ENCODE measurements at places on chromosomes 11 and 22. TPM values are rescaled to one million over a fixed set of nuclear protein-coding genes. Genes with fewer than 3 reads are reported as not detected.
A peak's percentile ranks its signal among the peaks of the same experiment; 100 is the strongest.

DNA sequence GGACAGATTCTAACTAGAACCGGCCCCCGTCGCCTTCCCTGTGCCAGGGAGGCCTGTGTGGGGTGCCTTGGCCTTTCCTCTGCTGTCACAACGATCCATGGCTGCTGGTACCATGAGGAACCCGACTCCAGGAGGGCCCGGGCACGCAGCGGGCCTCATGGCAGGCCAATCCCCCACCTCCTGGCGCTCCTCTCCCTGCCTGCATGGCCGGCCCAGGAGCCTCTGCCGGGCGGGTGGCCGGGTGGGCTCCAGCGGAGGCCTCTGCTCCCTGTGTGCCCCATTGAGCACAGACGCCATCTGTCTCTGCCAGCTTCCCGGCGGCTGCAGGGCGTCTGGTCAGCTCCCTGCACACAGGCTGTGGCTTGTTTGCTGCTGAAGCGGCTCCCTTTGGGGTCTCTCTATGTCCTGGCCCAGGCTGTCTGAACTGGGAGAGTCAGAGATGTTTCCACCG, 86.5 kb downstream of the MYEOV start:
- DNase-seq: no peak

GRCh38 chr11:64891215-64891848, 12.9 kb upstream of the EHD1 start:
- no peak for DNase-seq

DNA sequence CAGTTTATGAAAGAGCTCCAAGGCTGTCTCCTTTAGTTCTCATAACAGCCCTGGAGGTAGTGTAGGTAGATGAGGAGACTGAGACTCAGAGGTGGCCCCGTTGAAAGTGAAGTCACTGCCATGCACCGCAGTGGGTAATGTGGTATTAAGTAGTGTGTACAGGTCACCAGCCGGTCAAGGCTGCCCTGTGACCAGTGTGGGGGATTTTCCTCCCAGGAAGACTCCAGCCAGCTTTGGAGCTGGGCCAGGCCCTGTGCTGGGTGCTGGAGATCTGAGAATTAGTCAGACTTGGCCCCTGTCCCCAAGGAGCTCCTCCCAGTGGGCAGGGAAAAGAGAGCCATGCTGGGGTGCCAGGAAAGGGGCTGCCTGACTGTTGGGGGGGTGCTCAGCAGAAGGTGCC, 5.3 kb downstream of the OMP start:
- DNase-seq: no peak

DNA sequence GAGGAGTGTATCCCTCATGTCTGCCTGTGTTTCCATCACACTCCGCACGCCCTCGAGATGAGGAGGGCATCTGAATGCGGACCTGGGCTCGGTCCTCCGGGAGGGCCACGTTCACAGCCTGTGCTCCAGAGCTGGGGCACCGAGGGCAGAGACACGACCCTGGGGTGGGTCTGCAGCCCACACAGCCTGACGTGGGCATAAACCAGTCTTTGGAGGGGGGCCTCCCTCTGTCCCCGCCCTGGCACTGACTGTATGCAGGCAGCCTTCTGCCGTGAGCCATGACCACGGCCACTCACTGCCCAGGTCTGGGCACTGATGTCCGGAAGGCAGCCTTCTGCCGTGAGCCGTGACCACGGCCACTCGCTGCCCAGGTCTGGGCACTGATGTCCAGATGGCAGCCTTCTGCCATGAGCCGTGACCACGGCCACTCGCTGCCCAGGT, 1425.1 kb downstream of the BRD1 start:
- DNase-seq: no peak

- DNase-seq: no peak
Observed at GRCh38 chr22:33461698-33462434, 403.7 kb upstream of the SYN3 start.

DNA sequence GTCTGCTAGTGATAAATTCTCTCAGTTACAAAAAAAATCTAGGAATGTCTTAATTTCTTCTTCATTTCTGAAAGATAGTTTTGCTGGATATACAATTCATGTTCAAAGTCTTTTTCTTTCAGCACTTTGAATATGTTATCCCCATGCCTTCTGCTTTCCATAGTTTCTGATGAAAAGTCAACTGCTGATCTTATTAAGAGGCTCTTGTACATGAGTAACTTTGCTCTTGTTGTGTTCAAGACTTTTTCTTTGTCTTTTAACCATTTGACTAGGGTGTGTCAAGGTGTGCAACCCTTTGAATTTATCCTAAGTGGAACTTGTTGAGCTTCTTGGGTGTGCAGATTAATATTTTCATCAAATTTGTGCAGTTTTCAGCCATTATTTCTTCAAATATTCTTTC, 22.1 kb upstream of the ACCSL start:
- DNase-seq: no peak

GRCh38 chr11:34194576-34195335, 89.3 kb downstream of the NAT10 start:
- no peak for DNase-seq

GRCh38 chr11:129929721-129930120, 34.3 kb upstream of the NFRKB start:
- DNase-seq: no peak

DNA sequence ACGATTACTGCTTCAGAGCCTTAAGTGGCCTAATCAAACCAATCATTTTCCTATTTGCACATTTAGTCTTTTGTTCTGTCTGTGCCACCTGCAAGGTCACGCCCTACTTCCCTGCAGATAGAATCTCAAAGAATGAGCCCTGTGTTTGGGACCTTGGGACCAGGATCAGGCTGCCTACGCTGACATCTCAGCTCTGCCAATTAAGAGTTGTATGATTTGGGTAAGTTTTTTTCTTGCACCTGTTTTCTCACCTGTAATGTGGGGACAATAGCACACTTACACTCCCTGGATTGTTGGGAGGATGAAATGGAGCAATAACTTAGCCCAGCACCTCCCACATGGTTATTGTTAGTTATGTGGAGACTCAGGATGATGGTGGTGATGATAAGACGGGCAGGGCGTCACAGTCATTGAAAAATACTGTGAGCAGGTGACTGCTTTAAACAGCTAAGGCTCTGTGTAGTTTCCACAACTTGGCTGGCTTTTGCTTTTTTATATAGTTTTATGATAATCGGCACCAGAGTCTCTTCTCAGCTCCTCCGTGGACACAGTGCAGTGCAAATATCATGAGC, 155.0 kb downstream of the ADAMTS15 start:
- no peak for DNase-seq

GRCh38 chr11:44566952-44567875, 1.8 kb downstream of the CD82 start:
- DNase-seq: peak; percentile 74

GRCh38 chr11:111514216-111515031, at the start of gene HOATZ:
TSS of gene HOATZ (plus strand) at chr11:111514778. CDS start at chr11:111514785, 7 bp downstream.
- DNase-seq: peak; percentile 46

- no peak for DNase-seq
Observed at GRCh38 chr22:26847046-26847445, 189.7 kb downstream of the MIAT start.

DNA sequence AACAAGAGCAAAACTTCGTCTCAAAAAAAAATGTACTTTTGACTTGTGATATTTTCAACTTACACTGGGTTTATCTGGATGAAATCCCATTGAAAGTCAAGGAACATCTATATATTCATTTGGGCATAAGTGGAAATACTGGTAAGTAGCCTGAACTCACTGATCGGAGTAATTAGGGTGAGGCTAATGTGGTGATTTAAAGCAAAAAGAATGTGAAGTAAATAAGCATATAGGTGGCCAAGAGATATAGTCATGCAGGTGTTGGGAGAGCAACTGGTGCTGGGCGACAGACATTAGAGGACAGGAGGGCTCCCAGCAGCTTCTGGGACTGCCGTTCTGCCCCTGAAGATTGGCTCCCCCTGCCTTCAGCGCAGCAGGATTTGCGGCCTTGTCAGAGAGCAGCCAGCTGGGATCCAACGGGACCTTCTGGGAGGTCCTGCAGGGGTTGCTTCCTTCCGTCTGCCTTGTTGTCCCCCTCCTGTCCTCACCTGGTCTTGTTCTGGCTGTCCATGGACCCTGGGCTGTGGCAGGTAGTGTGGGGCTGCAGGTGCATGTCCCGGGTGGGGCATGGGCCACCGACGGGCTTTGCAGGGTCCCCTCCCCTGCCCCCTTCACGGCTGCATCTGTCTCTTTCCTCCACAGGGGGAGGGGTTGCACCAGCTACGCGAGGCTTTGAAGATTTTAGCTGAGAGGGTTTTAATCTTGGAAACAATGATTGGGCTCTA, 14.1 kb downstream of the RHBDD3 start:
- DNase-seq: no peak

DNA sequence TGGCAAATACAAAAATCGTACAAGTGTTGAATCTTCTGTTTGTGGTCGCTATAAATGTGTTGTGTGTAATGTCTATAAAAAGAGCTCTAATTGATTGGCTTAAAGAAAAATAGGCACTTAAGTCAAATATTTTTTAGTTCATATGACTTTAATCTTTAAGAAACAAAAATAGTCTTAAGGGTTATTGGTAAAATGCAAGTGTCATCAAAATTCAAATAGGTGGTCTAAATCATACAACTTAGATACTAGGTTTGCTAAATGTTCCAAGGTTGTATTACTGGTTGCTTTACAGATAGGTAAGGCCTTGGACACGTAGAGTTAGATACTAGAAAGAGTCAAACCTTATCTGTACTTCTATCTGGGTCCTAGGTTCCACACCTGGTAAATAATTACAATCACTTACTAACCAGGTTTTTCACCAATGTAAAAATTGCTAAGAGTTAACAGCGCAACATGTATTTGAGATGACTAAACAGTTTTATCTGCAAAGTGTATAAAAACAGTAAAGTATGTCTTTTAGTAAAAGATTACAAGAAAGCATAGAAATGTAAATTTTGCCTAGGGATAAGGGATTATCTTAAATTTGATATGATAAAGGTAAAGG, 91.1 kb upstream of the GNAZ start:
- DNase-seq: no peak

DNA sequence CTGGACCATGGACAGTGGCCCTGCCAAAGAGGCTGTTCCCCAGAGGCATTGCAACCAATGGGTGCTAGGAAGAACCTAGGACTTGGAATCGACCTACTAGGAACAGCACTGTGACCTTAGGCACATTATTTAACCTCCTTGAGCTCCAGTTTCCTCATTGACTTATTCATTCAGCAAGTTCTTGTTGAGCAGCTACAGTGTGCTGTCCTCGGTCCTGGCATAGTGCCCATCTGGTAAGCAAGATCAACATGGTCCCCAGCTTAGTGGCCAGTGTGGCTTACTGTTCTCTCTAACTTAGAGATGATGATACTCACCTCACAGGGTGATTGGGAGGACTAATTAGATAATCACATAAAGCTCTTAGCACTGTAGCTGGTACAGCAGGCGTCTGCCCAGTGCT, 8.2 kb downstream of the ABCG4 start:
- no peak for DNase-seq

DNA sequence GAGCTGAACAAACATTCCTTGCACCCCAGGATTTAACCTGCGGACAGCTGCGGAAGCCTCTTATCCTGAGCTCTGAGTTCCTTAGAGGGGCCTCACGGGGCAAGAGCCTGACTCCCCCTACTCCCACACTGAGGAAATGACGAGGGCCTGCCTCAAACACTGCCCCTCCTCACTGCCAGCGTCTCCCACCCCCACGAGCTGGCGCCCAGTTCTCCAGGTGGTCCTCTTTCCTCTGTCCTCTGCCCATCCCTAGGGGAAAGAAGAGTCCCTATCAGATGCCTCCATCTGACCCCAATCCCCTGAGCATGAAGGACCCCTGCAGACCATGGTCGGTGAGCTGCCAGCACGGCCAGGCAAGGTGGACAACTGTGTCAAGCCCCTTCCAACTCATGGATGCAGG, 14.3 kb downstream of the CHST1 start:
- no peak for DNase-seq

DNA sequence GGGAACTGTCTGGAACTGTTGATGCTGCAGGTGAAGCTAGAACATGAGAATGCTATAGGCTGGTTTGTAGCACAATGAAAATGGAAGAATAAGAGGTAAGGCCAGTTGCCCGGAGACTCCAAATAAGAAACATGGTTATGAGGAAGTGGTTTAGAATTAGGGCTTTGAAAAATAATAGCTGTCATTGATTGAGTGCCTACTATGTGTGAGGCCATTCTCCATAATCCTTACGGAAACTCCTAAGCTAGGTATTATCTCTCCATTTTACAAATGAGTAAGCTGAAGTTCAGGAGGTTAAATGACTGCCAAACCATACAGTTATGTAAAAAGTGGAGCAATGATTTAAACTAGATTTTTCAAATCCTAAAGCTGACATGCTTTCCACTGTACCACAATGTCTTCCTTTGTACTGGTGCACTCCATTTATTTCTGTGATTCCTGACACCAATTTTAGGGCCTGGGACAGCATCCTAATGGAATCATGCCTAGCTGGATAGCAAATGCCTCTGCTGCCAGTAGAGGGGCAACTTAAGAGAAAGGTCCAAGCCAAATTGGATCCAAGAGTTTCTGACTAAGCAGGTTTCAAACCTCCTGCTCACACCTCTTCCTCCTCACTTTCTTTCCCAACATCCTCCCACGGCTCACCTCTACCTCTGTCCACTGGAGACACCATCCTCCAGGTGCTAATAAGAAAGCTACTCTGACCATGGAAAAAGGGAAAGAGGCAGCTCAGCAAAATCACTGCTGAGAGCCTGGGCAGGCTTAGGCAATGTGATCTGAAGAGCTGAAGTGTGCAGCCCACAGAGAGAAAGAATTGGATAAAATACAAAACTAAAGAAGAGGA, 46.9 kb upstream of the PICALM start:
- no peak for DNase-seq

GRCh38 chr11:68328374-68329091, 16.1 kb downstream of the LRP5 start:
- DNase-seq: peak; percentile 28

- DNase-seq: no peak
Observed at GRCh38 chr22:37482244-37482643, 3.9 kb downstream of the MFNG start.

DNA sequence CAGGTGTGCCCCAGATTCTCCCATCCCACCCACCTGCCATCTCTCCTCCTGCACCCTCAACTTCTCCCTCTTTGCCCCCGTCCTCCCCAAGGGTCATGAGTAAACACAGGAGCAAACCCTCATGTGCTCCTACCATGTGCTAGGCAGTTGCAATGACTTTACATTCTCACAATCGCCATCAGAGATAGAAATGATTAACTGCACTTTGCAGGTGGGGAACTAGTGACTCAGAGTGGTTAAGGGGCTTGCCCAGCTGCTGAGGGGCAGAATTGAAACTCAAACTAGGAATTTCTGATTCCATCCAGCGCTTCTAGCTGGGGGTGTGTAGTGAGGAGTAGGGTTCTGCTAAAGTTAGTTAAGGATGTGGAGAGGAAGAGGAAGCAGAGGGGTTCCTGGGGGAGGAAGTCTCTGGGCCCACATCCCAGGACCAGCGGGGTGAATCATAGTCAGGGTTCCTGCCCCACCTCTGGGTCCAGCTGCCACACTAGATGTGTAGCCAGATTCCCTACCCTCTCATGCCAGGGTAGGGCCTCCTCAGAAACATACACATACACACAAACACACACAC, 16.0 kb upstream of the PRG2 start:
- DNase-seq: peak; percentile 71

The AGBL2 gene
- 3.5 TPM for total RNA-seq

The YPEL4 gene
- 0.43 TPM for total RNA-seq

The KIAA1671 gene
- 12.3 TPM for total RNA-seq

The STIP1 gene
- 398 TPM for total RNA-seq

The NXPE1 gene
- total RNA-seq: not detected

The BAIAP2L2 gene
- 0.88 TPM for total RNA-seq

Measured in activated CD4-positive, alpha-beta T cell treated with anti-CD3 and anti-CD28 coated beads for 36 hours (primary cell).